ENCODE measurements at places on chromosomes 13 and 19. TPM values are rescaled to one million over a fixed set of nuclear protein-coding genes. Genes with fewer than 3 reads are reported as not detected.

The RETN gene
- not detected for total RNA-seq

The GPR12 gene
- total RNA-seq, result not detected

The ZNF708 gene
- total RNA-seq, result 4.6 TPM

The C19orf33 gene
- total RNA-seq, result not detected

The CD37 gene
- not detected for total RNA-seq

The SCGB2B2 gene
- total RNA-seq, result 0.50 TPM

The CDC42EP5 gene
- total RNA-seq, result 14.7 TPM

The ZNF737 gene
- 12.1 TPM for total RNA-seq

- H3K4me1 ChIP-seq, result peaks cover 2% of the 10 kb centered on the region
- DNase-seq, result peak; percentile 51
- no peaks in the 10 kb centered on the region for H3K27me3 ChIP-seq
- H3K4me3 ChIP-seq, result no peak overlapping the region
- H3K36me3 ChIP-seq, result peaks cover 2% of the 10 kb centered on the region
These were observed 24.6 kb downstream of the ZMYM5 start for GRCh38 chr13:19838865-19839275.

GRCh38 chr13:102873653-102874052 lies 27.8 kb downstream of the ERCC5 start:
- peaks cover 8% of the 10 kb centered on the region for H3K36me3 ChIP-seq
- H3K4me1 ChIP-seq, result no peaks in the 10 kb centered on the region
- H3K27ac ChIP-seq, result no peak overlapping the region
- DNase-seq, result peak; percentile 17

- no peak overlapping the region for H3K4me3 ChIP-seq
- H3K4me1 ChIP-seq, result no peaks in the 10 kb centered on the region
- no peaks in the 10 kb centered on the region for H3K36me3 ChIP-seq
These were observed 17.7 kb downstream of the LIPE start for GRCh38 chr19:42409477-42409876.

GRCh38 chr19:31961191-31961590 lies 384.2 kb upstream of the ZNF507 start:
- H3K4me1 ChIP-seq, result no peaks in the 10 kb centered on the region
- no peaks in the 10 kb centered on the region for H3K36me3 ChIP-seq
- DNase-seq, result no peak
- no peak overlapping the region for H3K27ac ChIP-seq
- H3K4me3 ChIP-seq, result no peak overlapping the region

- no peak overlapping the region for H3K4me3 ChIP-seq
- no peak for DNase-seq
- H3K4me1 ChIP-seq, result no peaks in the 10 kb centered on the region
- H3K27ac ChIP-seq, result no peak overlapping the region
- H3K36me3 ChIP-seq, result no peaks in the 10 kb centered on the region
These were observed 390.7 kb downstream of the DLEU7 start for GRCh38 chr13:50452756-50453155.

GRCh38 chr19:1315470-1316166 lies 29.9 kb downstream of the EFNA2 start:
- H3K4me3 ChIP-seq, result no peak overlapping the region
- H3K36me3 ChIP-seq, result no peaks in the 10 kb centered on the region
- no peak overlapping the region for H3K27ac ChIP-seq
- peak; percentile 50 for DNase-seq

- no peak for DNase-seq
- peaks cover 18% of the 10 kb centered on the region for H3K27me3 ChIP-seq
- H3K36me3 ChIP-seq, result peaks cover 2% of the 10 kb centered on the region
- H3K4me3 ChIP-seq, result no peak overlapping the region
These were observed 3.1 kb downstream of the C19orf25 start for GRCh38 chr19:1475751-1476437.

- H3K4me3 ChIP-seq, result no peak overlapping the region
- no peaks in the 10 kb centered on the region for H3K36me3 ChIP-seq
- no peaks in the 10 kb centered on the region for H3K27me3 ChIP-seq
- no peak overlapping the region for H3K27ac ChIP-seq
- DNase-seq, result no peak
These were observed 4.1 kb upstream of the ZNF724 start for GRCh38 chr19:23254141-23254910.

GRCh38 chr13:72463561-72463960 lies 263.9 kb downstream of the MZT1 start:
- DNase-seq, result peak; percentile 33
- no peak overlapping the region for H3K4me3 ChIP-seq
- H3K4me1 ChIP-seq, result no peaks in the 10 kb centered on the region
- no peaks in the 10 kb centered on the region for H3K27me3 ChIP-seq
- no peak overlapping the region for H3K27ac ChIP-seq

DNA sequence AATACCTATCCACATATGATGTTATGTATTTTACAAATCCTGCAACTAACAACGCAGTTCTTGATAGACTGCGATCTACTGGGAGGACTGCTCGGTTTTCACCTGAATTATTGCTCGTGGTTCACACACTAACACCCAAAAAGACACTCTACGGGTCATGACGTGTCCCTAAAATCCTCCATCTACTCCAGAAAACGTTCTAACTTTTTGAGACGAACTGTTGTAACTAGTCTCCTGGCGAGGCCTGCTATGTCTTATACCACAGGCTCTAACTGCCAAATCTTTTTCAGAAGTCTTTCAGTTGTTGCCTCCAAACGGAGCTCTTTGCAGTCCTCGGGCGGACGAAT lies 108.2 kb downstream of the KCNRG start:
- H3K4me1 ChIP-seq, result no peaks in the 10 kb centered on the region
- no peak for DNase-seq
- H3K27ac ChIP-seq, result peak overlapping the region; percentile 94
- no peaks in the 10 kb centered on the region for H3K36me3 ChIP-seq

DNA sequence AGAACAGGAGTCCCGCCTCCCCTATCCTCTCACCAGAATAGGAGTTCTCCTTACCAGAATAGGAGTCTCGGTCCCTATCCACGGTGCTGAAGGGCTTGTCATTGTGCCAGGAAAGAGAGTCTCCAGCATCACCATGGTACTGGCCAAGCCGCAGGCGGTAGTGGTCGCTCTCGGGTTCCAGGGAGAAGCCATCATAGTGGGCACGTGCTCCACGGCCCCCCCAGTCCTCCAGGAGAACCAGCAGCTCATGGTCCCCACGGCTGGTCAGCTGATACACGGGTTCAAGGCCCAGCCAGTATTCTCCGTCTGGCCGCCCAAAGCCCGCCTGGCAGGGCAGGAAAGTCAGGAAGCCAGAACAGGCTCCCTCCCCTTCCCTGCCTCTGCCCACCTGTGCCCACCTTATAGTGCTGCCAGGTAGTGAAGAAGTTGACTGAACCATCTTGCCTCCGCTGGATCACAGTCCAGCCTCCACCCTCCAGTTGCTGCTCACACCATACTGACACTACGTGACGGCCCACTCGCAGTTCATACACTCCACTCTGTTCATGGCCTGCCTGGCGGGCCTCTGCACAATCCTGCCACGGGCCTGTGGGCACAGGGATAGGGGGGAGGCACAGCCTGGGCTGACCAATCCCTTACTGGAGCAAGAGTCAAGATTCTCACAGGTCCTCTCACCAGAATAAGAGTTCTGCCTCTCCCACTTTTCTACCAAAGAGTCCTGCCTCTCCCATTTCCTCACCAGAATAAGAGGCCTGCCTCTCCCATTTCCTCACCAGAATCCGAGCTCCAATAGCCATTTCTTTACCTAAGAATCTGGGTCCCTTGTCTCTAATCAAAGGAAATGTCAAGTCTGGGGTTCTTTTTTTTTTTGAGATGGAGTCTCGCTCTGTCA lies 7.4 kb downstream of the SHFL start:
- H3K36me3 ChIP-seq, result peaks cover 13% of the 10 kb centered on the region
- peaks cover 10% of the 10 kb centered on the region for H3K4me1 ChIP-seq
- no peak for DNase-seq
- no peak overlapping the region for H3K4me3 ChIP-seq
- no peak overlapping the region for H3K27ac ChIP-seq
- H3K27me3 ChIP-seq, result no peaks in the 10 kb centered on the region

DNA sequence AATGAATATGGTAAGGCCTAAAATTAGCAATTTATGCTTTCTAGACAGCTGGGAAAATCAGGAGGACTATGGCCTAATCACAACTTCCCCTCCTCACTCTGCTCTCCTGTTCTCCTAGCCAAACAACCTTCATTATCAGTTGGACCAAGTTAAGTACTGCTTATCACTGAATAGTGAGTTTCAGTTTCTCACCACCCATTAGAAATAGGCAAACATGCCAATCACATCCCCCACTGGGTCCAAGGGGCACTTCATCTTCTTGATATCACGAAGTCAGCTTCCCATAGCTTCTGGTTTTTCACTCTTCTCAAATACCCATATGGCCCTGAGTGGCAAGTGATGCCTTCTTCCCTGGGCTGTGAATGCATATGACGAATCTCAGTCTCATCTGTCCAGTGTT lies 689.6 kb downstream of the SLITRK5 start:
- no peak overlapping the region for H3K4me3 ChIP-seq
- no peaks in the 10 kb centered on the region for H3K36me3 ChIP-seq
- DNase-seq, result no peak

- H3K4me1 ChIP-seq, result no peaks in the 10 kb centered on the region
- H3K27me3 ChIP-seq, result no peaks in the 10 kb centered on the region
- no peak for DNase-seq
These were observed 169.5 kb upstream of the UFM1 start for GRCh38 chr13:38180126-38180525.

GRCh38 chr13:77513719-77514335 lies 21.7 kb upstream of the SCEL start:
- H3K36me3 ChIP-seq, result no peaks in the 10 kb centered on the region
- no peaks in the 10 kb centered on the region for H3K4me1 ChIP-seq
- no peak for DNase-seq
- no peaks in the 10 kb centered on the region for H3K27me3 ChIP-seq
- H3K4me3 ChIP-seq, result no peak overlapping the region

DNA sequence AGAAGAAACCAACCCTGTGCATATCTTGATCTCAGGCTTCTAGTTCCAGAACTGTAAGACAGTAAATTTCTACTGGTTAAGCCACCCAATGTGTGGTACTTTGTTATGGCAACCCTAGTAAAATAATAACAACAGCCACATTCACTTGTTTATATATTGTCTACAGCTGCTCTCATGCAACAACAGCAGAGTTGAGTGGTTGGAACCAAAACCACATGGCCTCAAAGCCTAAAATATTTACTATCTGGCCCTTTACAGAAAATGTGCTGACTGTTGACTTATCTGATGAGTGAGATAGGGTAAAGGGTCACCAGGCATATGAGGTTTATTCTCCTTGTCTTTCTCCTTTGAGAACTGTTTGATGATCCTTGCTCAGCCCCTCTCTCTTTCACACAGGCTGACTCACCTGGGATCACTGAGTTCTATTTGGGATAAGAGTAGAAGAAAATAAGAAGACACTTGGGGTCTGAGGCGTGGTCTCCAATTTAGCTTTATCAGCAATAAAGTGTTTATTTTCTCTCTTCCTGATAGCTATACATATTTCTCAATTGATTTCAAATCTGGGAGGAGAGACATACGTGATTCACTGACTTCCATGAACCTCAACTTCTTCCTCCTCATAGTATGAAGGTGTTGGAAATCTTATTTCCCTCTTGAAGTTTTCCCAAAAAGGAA lies 227.5 kb upstream of the STARD13 start:
- H3K36me3 ChIP-seq, result no peaks in the 10 kb centered on the region
- H3K4me3 ChIP-seq, result no peak overlapping the region
- H3K27ac ChIP-seq, result no peak overlapping the region
- no peaks in the 10 kb centered on the region for H3K27me3 ChIP-seq

GRCh38 chr19:57389730-57390598 lies at the start of gene ZNF548:
Gene ZNF548, plus strand, starts transcription at chr19:57389854. Its CDS starts 246 bp downstream, at chr19:57390100.
- peak within 1 kb of the TSS; percentile 87 for H3K4me3 ChIP-seq
- no peaks in the 10 kb centered on the region for H3K27me3 ChIP-seq
- no peaks in the 10 kb centered on the region for H3K4me1 ChIP-seq
- peaks cover 5% of the 10 kb centered on the region for H3K36me3 ChIP-seq
- peak within 1 kb of the TSS; percentile 91 for H3K27ac ChIP-seq
- DNase-seq, result peak; percentile 100

DNA sequence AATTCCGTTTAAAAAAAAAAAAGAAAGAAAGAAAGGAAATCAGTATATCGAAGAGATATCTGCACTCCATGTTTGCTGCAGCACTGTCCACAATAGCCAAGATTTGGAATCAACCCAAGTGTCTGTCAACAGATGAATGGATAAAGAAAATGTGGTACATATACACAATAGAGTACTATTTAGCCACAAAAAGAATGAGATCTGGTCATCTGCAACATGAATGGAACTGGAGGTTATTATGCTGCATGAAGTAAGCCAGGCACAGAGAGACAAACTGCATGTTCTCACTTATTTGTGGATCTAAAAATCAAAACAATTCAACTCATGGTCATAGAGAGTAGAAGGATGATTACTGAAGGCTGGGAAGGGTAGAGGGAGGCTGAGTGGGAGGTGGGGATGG lies 16.3 kb downstream of the ZNF565 start:
- no peaks in the 10 kb centered on the region for H3K27me3 ChIP-seq
- H3K36me3 ChIP-seq, result no peaks in the 10 kb centered on the region
- H3K27ac ChIP-seq, result no peak overlapping the region
- H3K4me3 ChIP-seq, result no peak overlapping the region

DNA sequence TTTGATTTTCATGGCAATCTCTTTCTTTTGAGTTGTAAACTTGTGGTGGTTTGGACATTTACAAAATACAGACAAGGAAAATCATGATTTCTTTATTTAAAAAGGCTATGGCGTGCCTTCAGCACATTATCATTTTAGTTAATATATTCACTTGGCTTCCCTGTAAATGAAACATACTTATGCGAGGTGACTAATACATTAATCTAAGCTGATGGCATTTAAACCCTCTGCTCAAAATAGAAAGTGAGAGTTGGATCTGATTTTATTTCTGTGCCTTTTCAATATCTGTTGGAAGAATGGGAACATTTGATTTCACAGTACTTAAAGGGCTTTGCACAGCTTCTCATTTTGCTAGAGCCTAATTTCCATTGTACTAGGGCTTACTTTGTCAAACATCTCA lies 289.8 kb downstream of the MTUS2 start:
- H3K4me3 ChIP-seq, result no peak overlapping the region
- no peaks in the 10 kb centered on the region for H3K4me1 ChIP-seq
- H3K27me3 ChIP-seq, result no peaks in the 10 kb centered on the region

GRCh38 chr19:55118401-55118991 lies 1.1 kb upstream of the PPP1R12C start:
- peaks cover 12% of the 10 kb centered on the region for H3K4me1 ChIP-seq
- H3K27me3 ChIP-seq, result peaks cover 4% of the 10 kb centered on the region
- H3K4me3 ChIP-seq, result peak overlapping the region; percentile 76

DNA sequence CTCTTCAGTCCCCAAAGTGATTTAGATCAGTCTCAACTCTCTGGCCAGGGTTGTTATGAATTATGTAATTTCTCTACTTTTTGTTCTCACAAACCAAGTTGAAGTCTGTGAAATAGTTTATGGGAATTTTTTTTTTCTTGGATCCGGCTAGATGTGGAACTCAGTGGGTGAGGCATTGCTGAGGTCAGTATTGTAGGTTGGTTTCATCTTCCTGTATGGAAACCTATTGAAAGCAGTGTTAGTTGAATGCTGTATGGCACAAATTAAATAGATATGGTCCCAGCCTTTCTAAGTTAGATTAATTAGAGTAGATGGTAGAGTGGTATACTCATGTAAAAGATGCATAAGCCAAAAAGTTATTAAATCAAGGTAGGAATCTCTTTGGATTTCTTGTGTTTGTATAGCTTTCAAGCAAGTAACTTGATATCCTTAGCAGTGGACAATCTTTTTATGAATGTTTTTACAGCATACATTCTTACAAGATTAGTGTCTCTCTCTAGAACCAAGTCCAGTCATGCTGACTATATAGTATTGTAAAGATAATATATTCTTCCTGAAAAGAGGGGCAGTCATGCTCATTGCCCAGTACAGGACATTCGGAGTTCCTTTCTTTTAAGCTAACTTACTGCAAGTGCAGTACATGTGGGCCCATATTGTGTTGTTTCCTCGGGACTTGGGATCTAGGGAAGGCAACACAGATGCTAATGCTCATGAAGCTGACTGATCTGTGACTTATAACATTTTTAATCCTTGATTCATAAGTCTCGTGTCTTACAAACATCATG lies 2541.1 kb downstream of the PCDH9 start:
- no peak overlapping the region for H3K27ac ChIP-seq
- no peaks in the 10 kb centered on the region for H3K4me1 ChIP-seq
- H3K4me3 ChIP-seq, result no peak overlapping the region
- H3K36me3 ChIP-seq, result no peaks in the 10 kb centered on the region
- DNase-seq, result peak; percentile 36
- no peaks in the 10 kb centered on the region for H3K27me3 ChIP-seq
